Urinary bladder (tissue), 4 donors: ENCODE measurements at places on chromosomes 6 and 20. TPM values are rescaled to one million over a fixed set of nuclear protein-coding genes. Genes with fewer than 3 reads are reported as not detected.

DNA sequence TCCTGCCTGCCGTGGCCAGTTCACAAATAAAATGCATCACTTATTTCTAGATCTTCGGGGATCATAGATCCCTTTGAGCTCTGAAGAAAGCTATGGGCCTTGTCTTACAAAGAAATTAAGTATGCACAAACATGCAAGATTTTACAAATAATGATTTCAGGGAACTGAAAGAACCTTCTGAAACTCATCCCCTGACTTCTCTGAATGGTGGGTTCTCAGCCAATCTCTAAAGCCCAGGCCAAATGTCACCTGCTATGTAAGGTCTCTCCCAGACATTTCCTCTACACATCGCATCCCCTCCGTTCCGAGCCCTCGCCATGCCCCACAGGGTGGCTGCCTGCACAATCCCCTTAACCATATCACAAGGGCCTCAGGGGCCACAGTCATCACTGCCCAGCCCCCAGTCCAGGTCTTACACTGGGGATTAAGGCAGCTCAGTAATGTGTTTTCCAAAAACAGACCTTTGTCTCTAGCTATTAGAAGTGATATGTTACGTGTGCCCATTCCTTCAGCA, 16.1 kb upstream of the ANKRD60 start:
- DNase-seq = no peak

DNA sequence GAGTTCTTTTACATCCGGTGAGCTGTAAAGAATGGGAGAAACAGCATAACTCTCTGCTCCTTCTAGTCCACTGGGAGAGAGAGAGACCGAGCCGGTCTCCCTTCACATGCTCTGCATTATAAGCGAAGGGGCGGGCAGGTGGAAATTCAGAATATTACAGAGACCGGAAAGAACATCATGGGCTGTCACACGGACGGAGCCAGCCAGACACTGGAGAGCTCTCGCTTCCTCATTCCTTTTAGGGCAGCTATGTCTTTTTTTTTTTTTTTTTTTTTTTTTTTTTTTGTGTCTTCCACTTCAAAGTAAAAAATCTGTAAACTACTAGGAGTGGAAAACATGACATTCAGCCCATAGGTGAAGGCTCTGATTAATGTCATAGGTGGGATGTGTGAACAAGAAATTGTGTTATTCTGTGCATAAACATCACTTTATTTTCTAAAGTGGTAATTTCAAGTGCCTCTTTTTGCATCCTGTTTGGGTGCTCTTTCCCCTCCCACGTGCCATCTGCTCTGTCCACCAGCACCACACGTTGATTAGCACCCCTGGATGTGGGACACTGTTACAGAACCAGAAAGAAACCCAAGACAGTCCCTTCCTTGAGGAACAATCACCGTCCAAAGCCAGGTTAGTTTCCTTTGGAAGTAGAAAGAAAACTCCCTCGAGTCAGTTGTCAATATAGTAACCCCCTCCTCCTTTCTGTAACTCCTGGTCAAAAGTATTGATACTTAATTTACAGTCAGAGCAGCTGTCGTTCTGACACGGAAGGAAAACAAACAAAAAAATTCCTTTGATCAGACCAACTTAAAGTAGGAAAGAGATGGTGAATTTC, at the start of gene TAGAP:
Gene TAGAP, minus strand, starts transcription at position 93 of the 829 bp plus-strand sequence. CDS start 845 bp downstream, outside the sequence.
- no peak for DNase-seq

DNA sequence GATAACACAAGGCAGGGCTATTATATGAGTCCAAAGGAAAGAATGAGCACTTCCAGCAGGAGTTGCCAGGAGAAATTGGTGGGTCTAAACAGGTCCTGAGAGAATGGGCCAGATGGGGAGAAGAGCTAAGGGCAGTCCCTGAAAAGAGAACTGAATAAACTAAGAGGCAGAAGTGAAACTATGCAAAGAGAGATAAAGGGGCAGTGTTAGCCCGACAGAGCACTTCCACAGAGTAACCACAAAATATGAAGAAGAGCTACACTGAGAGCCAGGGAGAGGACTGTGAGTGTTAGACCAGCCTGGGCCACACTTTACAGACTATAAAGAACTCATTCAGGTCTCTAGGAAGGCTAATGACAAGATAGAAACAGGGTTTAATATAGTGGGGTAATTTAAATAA, 43.8 kb downstream of the RALGAPA2 start:
- no peak for DNase-seq

- DNase-seq = no peak
Measured at GRCh38 chr20:56788041-56788670, 159.1 kb downstream of the TFAP2C start.

DNA sequence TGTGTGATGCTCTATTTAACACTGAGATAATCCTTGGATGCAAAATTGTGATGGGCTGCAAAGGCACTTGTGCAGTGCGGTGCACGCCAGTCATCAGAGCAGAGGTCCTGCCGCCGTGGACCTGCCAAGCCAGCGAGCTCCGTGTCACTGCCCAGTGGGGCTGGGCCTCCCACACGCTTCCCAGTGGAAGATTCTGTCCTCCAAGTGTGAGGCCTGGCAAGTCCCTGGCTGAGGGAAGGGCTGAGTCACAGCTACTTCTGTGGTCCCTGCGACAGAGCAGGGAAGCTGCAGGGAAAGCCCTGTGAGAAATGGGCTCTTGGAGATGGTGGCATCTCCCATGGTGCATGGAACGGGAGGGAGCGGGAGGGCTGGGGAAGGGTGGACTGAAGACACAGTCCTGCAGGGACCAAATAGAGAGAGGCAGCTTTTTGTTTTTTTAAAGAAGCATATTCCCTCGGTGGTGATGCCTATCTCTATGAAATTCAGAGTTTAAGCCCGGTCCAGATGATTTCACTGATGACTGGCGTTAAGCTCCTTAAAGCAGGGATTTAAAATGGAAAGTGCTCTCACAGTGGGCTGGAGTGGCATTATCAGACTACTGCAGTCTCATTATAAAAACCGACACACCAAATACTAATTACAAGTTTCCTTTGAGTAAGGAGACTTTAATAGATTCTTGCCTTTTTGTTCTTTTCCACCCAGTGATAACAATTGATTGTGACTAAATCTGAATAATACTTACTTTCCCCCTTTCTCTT, 413.7 kb downstream of the QKI start:
- no peak for DNase-seq

SMLR1 gene
- not detected for polyA plus RNA-seq
